GM06990 (cell line): ENCODE measurements at places on chromosomes 12 and 14.

- DNase-seq, result no peak
Observed at GRCh38 chr12:78792052-78792698, 72.4 kb upstream of the SYT1 start.

DNA sequence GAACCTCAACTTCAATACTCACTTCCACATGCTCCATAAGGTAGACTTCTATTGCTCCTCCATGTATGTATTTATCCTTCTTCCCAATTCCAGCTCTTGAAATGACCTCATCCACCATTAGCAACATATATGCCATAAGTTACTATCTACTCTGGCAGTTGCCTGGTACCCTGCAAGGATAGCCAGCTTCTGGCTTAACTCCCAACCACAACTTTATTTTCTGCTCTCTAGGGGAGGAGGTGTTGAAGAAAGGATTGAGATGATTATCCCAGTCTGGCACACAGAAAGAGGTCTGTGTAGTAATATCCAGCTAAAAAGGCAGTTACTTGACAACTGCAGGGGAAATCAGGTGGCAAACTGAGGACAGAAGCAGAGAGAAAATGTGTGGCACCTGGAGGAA is 71.5 kb upstream of the MDM1 start:
- no peak for DNase-seq

- no peak for DNase-seq
Observed at GRCh38 chr12:81597928-81598604, 161.1 kb downstream of the PPFIA2 start.

DNA sequence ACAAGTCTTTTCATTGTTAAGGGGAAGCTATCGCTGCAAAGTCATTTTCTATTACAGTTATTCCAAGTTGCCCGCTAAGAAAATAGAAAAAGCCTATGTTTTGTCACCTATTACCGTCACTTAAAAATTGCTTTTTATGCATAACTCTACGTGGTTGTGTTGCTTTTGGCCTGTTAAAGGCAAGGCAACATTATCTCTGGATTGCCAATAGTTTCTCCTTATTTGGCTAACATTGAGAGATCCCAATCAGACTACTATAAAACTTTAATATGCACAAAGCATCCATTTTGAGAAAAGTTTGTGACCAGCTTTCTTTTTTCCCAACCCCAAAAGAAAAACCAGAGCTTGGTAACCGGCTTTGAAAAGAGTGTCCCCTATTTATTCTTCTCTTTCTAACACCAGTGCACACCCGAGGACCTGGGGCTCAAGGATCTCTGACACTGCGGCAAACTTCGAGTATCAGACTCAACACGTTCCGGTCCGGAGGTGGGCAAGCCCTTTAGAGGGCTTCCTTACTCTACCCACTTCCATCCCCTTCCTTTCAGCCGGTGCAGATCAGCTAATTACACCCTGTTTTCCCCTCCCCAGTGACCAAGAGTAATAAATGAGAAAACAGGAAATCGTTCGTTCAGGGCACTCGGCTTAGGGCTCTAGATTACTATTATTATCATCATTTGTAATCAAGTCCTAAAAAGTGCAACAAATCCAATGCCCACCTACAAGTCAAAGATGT is 1.2 kb downstream of the PPP1R12A start:
- DNase-seq, result no peak

DNA sequence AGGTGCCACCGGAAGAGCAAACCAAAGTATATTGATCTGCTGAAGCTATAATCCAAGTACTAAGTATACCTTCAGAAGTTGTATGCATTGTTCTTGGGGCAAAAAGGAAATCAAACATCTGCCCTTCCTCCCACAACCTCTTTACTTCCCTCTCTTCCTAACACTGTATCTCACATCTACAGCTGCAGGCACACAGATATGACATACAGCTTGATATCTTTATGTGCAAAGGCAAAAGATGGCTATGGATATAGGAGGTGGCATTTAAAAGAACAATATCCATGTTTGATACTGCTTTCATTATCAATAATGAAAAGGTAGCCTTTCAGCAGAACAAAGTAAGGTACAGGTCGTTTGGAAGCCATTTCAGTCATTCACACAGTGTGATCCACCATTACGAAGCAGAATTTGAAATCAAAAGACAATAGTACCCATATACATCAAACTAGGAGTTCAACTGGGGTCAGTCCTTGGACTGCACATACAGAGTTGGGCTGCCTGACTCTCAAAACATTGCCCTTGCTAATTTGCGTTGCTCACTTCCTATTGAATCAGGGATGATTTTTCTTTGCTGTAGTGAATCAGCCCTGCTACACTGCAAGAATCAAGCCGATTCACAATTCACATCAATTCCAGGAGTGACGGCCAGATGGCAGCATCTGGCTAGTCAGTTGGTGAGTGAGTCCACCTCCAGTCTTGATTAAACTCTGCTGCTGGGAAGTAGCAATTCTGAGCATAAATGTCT is 8.9 kb downstream of the ANG start:
- DNase-seq, result no peak

DNA sequence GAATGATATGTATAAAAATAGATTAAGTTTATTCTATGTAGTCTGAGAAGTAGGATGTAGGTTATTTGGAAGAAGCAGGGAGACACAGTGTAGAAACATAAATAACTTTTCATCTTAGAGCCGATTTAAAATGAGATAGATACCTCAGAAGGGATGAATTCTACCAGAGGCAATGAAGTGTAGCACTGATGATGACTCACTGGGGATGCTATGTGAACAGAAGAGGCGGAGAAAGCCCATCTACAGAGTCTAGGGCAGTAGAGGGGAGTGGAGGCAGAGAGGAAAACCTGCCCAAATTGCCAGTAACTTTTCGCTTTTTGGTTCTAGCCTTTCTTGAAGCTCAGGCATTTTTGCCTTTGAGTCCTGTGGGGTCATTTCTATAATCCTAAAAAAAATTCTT is 451.8 kb downstream of the ATP23 start:
- no peak for DNase-seq

GRCh38 chr12:111980598-111980997 is 32.4 kb downstream of the TMEM116 start:
- no peak for DNase-seq
